ENCODE measurements at places on chromosomes 6 and 20. TPM values are rescaled to one million over a fixed set of nuclear protein-coding genes. Genes with fewer than 3 reads are reported as not detected.

Gene TBPL1
- polyA plus RNA-seq: 35.6 TPM

Gene KCNQ5
- not detected for polyA plus RNA-seq

Gene CTAGE9
- not detected for polyA plus RNA-seq

- DNase-seq: no peak
- no peak overlapping the region for H3K4me3 ChIP-seq
- H3K27ac ChIP-seq: no peak overlapping the region
- no peaks in the 10 kb centered on the region for H3K27me3 ChIP-seq
- H3K4me1 ChIP-seq: no peaks in the 10 kb centered on the region
- no peaks in the 10 kb centered on the region for H3K36me3 ChIP-seq
Observed at GRCh38 chr6:69279805-69280204, 517.0 kb downstream of the LMBRD1 start.

DNA sequence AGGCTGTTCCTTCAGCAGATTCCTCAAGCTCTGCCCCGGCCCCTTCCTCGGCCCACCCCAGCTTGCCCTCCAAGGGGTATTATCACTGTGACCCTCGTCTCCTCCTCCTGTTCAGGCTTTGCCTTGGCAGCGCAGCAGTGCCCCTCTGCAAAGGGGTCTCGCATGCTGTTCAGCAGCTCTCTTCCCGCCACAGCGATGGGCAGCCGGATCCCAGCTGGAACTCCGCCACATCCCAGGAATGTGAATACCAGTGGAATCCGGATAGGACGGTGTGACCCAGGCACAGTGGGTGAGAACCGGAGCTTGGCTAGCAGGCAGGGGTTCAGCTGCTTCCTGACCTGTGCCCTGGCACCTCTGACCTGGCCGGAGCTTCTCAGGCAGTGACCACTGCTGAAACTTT lies 52.9 kb downstream of the RNASET2 start:
- H3K4me1 ChIP-seq: peaks cover 15% of the 10 kb centered on the region
- no peak overlapping the region for H3K27ac ChIP-seq
- H3K36me3 ChIP-seq: no peaks in the 10 kb centered on the region
- H3K27me3 ChIP-seq: no peaks in the 10 kb centered on the region
- no peak overlapping the region for H3K4me3 ChIP-seq
- DNase-seq: no peak
